ENCODE measurements at places on chromosomes 16 and 17.
A peak's percentile ranks its signal among the peaks of the same experiment; 100 is the strongest.

- DNase-seq, result peak; percentile 58
These were observed 1.3 kb downstream of the ARL5C start for GRCh38 chr17:39164675-39165143.

DNA sequence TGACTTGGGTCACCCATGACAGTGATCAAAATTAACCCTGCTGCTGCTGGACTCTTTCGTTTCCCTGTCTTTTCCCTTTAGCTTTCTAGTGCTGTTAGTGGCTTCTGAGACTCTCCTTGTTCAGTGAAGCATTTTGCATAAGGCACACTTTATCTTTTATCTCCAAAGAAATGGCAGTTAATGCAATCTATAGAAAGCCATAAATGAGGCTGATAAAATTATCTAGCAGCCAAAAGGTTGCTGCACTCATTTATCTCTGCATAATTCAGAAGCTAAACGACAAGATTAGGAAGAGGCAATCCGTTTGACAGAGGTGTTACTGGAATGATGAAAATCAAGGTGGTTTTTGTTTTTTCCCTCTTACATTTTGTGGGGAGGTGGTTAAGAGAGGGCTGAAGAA is 1109.5 kb upstream of the EEF2KMT start:
- DNase-seq, result no peak

DNA sequence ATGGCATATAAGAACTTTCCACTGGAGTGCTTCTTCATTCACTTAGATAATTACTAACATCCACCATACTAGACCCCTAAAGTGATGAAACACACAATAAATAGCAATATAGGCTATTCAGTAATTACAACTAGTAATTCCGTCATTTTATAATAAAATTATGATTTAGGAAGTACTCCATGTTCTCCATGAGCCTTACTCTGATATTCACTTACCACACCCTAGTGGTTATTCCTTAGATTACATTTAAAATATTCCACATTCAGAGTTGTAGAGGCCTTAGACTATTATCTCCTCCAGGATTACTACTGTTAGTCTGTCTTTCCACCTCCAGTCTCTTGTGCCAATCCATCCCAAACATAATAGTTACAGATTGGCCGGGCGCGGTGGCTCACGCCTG is 62.4 kb downstream of the STH start:
- no peak for DNase-seq

- DNase-seq, result no peak
These were observed 6.5 kb upstream of the USP32 start for GRCh38 chr17:60398227-60398959.

DNA sequence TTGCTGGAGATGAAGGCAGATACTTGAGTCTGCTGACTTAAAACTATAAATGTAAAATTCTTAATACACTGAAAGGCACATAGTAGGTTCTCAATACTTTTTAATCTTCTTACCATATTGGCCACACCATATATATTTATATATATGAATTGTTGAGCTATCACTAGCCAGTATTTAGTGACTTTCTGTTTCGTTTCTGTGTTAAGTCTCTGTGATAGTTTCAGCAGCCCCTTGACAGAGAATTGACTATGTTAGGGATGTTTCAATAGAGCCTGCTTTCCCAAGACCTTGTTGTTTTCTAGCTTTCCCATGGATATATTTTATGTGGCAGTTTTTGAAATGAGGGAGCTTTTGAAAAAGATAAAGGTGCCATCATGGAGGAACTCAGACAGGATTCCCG is 206.5 kb upstream of the GOT2 start:
- no peak for DNase-seq

DNA sequence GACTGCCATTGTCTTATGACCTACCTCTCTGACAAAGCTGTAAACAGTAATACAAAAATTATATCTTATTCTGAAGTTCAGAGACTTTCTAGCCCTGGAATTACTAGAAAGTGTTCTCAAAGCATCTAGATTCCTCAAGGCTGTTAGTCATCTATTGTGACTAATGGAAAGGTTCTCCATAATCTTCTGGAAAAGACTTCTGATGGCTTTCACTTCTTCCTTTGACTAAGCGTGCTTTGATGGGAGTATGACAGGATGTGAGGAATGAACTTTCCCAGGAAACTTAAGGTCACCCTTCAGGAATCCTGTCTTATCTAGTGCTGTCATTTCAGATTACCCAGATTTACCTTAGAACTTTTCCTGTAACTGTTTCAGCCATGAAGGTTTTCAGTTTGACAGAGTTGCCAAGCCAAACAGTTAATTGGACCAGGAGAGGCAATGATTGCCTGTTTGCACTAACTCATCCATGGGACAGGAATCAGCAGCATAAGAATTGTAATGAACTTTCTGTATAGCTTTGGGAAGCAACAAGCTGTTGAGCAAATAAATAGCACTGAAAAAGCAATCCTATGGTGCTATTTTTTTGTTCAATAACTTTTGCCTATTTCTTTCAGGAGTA is 43.5 kb downstream of the AP2B1 start:
- DNase-seq, result no peak
